Smooth muscle cell of the pulmonary artery (primary cell): ENCODE measurements at places on chromosomes 3 and 15. TPM values are rescaled to one million over a fixed set of nuclear protein-coding genes. Genes with fewer than 3 reads are reported as not detected.

Gene KBTBD12
- total RNA-seq, result 0.03 TPM in 1 of 2 replicates, not detected in the other

Gene LRRC3B
- not detected in 2 replicates for total RNA-seq

Gene SCN5A
- total RNA-seq, result 0.23 and 0.72 TPM in 2 replicates

Gene HYAL1
- total RNA-seq, result 0.89 and 2.5 TPM in 2 replicates

Gene PTX3
- 1,136 and 1,240 TPM in 2 replicates for total RNA-seq

Gene SPINT1
- 0.33 and 0.36 TPM in 2 replicates for total RNA-seq

Gene MKRN3
- total RNA-seq, result 0.43 and 1.5 TPM in 2 replicates

Gene RLBP1
- not detected in 2 replicates for total RNA-seq

Gene ERICH6
- total RNA-seq, result 0.03 and 0.07 TPM in 2 replicates

Gene DTWD1
- total RNA-seq, result 42.8 and 60.1 TPM in 2 replicates

Gene SAMD7
- not detected in 2 replicates for total RNA-seq

Gene RARB
- total RNA-seq, result 5.2 and 10.2 TPM in 2 replicates

Gene FOXL2
- total RNA-seq, result 0.10 TPM in 1 of 2 replicates, not detected in the other

Gene CLCN2
- total RNA-seq, result 3.3 and 4.4 TPM in 2 replicates

Gene CELSR3
- total RNA-seq, result 0.91 and 2.9 TPM in 2 replicates

Gene PLA2G4E
- not detected in 2 replicates for total RNA-seq

Gene IL5RA
- not detected in 2 replicates for total RNA-seq

Gene CD96
- 0.07 and 0.13 TPM in 2 replicates for total RNA-seq

Gene CPLX3
- not detected in 2 replicates for total RNA-seq

Gene CCDC80
- 1,619 and 1,677 TPM in 2 replicates for total RNA-seq

Gene TCTA
- total RNA-seq, result 27.7 and 34.1 TPM in 2 replicates

Gene RAB5A
- total RNA-seq, result 53.1 and 68.0 TPM in 2 replicates

Gene CCNB2
- 4.0 and 11.1 TPM in 2 replicates for total RNA-seq

Gene FBXW12
- not detected in 2 replicates for total RNA-seq

Gene C15orf62
- total RNA-seq, result 0.07 TPM in 1 of 2 replicates, not detected in the other

Gene MAGI1
- total RNA-seq, result 31.5 and 41.3 TPM in 2 replicates

Gene NCKIPSD
- 15.9 and 18.9 TPM in 2 replicates for total RNA-seq

Gene MAP1A
- 96.1 and 105 TPM in 2 replicates for total RNA-seq

Gene KIF23
- 8.6 and 12.8 TPM in 2 replicates for total RNA-seq

Gene PCOLCE2
- total RNA-seq, result 192 and 258 TPM in 2 replicates

Gene ZPLD1
- 0.13 and 1.1 TPM in 2 replicates for total RNA-seq

Gene RAB6B
- 1.7 and 4.2 TPM in 2 replicates for total RNA-seq

Gene SLCO3A1
- 5.7 and 6.8 TPM in 2 replicates for total RNA-seq

Gene GOLGA8M
- 1.8 and 2.0 TPM in 2 replicates for total RNA-seq

Gene GNB4
- total RNA-seq, result 66.5 and 91.0 TPM in 2 replicates

Gene HDGFL3
- total RNA-seq, result 23.9 and 24.4 TPM in 2 replicates

Gene CLSTN2
- total RNA-seq, result 0.33 and 1.6 TPM in 2 replicates
